ENCODE measurements at places on chromosomes 7 and 10.
A peak's percentile ranks its signal among the peaks of the same experiment; 100 is the strongest.

DNA sequence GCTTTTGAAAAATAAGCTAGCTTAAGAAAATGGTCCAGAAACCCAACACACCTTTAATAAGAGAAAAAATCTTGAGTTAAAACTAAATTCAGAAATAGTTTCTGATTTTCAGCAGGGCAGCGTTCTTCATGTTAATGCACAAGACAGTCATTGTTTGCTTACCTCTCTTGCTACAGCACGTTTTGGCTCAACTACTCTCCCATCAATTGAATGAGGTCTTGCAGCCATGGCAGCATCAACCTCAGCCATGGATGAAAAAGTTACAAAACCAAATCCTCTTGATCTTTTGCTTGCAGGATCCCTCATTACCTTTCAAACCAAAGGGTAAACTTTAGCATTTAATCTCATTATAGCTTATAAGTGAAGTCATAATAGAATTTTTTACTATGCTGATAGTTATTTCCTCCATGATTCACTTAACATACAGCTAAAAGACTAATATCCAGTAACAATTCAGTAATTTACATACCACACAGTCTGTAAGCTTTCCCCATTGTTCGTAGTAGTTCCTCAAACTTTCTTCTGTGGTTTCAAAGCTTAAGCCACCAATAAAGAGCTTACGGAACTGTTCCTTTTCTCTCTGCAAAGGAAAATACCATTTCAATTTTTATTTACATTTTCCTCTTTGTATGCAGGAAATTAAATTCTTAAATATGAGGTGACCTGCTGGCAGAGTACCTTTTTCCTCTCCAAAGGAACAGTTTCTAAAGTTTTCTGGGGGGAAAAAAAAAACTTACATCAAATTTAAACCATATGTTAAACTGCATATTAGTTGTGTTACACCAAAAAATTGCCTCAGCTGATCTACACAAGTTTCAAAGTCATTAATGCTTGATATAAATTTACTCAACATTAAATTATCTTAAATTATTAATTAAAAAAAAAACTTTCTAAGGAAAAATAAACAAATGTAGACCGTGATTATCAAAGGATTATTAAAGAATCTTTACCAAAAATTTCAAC lies 3.1 kb downstream of the HNRNPA2B1 start:
- DNase-seq, result no peak

DNA sequence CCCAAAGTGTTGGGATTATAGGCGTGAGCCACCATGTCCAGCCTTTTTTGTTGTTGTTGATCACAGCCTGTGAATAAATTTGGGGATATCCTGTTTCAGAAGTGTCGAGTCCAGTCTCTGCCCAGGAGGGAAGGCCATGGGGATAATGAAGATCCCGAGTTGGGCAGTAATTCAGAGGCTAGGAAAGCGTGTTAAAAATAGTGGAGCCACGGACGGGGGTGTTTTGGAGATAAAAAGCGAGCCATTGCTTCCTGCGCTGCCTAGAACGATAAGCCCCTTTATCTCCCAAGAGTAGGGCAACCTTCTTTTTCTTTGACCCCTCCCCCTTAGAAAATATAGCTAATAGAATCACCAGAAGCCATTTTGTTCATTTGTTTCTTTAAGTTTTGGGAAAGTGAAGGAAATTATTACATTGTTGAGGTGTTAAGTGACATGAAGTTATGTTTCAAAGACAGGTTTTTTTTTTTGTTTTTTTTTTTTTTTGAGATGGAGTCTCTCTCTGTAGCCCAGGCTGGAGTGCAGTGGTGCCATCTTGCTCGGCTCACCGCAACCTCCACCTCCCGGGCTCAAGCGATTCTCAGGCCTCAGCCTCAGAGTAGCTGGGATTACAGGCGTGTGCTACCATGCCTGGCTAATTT lies 43.3 kb downstream of the IL15RA start:
- DNase-seq, result no peak

GRCh38 chr10:34906067-34906965 lies 91.2 kb upstream of the PARD3 start:
- no peak for DNase-seq

DNA sequence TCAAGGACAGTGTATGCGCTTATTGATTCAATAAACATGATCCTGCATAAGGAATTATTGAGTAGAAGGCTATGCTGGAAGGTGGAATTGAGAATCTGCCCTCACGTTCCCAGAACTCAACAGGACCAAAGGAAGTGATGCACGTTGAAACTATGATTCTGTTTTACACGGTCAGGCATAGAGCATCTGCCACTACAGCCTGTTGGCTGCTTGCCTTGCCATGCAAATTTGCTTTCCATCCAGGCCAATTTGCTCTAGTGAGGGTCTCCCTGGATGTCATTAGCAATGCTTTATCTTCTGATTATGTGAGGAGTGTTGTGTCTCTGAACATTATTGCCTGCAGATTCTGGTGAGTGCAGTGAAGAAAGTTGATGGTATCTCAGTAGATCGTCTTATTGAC lies 132.9 kb downstream of the ADRA2A start:
- DNase-seq, result no peak

GRCh38 chr10:73591935-73592699 lies 975 bp upstream of the USP54 start:
- peak; percentile 84 for DNase-seq

GRCh38 chr10:82318534-82318933 lies 443.5 kb downstream of the NRG3 start:
- DNase-seq, result no peak

DNA sequence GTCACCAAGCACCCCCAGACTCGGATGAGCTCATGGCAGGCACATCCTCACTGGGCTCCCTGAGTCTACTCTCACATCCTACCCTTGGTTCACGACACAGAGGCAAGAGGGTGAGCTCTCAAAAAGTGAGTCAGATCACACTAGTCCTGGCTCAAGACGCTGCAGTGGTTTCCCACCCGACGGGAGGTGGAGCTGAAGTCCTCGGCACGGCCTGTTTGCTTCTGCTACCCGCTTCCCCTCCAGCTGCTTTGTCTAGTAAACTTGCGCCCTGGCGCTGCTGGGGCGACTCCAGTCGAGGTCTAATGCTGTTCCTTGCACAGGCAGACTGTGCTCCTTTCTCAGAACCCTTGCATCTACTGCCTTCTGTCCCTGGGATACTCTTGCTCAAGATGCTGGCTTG lies 13.5 kb upstream of the SFMBT2 start:
- DNase-seq, result no peak

GRCh38 chr10:15427843-15428414 lies 56.8 kb upstream of the FAM171A1 start:
- DNase-seq, result no peak

DNA sequence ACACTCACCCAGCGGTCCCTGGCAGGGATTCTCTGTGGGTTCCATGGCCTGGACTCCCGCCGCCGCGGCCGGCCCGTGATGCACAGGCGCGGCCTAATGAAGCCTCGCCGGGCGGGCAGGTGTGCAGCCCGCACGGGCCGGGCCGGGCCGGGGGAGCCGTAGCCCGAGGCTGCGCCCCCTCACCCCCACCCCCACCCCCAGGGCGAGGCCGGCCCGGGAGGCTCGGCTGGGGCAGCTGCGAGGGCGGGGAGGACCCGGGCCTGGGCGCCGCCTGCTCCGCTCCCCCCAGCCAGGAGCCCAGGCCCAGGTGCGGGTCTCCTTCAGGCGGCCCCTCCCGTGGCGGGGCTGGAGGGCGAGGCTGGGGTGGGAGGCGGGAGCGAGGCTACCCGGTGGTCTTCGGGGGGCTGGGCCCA lies at the start of gene NOBOX:
Gene NOBOX (minus strand): TSS at position 45 of the 413 bp plus-strand sequence.
- no peak for DNase-seq

DNA sequence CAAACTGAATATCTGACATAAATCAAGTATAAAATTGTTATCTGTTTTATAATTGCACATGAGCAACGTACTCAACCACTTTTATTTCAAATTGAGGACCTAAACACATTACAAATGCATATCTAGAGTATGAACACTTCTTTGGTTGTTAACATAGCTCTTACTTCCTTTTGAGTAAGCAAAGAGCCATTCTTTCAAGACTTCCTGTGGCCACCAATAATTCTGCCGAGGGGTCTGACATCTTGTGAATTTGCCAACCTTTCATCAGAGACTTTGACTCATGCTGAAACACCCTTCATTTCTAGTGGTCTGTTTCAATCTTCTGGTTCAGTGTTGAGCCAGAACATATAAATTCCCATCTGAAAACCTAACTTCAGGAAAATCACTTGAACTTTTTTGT lies 59.4 kb downstream of the CDK14 start:
- no peak for DNase-seq

GRCh38 chr7:149741629-149742028 lies 31.8 kb downstream of the ZNF467 start:
- no peak for DNase-seq

DNA sequence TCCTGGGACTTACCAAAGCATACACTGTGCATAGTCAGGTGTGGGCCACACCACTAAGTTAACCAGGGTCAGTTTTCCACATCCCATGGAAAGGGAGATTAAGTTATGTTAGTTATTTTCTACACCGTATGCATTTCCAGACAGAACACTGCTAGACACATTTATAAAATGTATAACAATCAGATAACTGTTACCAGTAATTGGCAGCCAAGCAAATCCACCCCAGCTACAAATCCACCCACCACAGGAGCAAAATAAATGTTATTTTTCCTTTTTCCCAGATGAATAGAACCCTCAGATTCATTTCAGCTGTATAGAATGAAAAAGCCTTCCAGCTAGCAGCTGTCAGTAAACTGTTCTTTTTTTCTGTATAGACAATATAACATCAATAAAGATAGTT lies 256.9 kb upstream of the FZD1 start:
- no peak for DNase-seq

DNA sequence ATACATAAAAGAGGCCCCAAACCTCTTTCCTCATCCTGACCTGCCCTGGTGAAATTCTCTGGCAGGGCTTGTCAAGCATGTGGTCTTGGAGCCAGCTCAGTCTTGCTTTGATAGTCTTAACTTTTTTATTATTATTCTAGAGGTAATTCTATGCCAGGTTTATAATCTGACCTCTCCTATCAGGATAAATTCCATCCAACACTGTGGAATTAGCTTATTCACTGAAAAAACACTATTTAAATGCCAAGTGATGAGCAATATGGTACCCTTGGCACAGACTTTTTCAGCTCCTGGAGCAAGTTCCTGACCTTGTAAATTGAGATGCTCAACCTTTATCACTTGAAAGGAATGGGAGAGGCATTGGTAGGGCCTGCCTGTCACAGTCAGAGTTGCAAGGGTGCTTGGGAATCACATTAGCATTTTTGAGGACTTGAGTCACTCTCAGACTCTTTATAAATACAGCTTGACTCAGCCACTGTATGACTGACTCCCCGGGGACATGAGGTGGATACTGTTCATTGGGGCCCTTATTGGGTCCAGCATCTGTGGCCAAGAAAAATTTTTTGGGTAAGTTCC lies at the start of gene CPA4:
Gene CPA4 (plus strand): TSS at position 480 of the 576 bp plus-strand sequence. CDS start 20 bp downstream, at position 500.
- DNase-seq, result no peak

DNA sequence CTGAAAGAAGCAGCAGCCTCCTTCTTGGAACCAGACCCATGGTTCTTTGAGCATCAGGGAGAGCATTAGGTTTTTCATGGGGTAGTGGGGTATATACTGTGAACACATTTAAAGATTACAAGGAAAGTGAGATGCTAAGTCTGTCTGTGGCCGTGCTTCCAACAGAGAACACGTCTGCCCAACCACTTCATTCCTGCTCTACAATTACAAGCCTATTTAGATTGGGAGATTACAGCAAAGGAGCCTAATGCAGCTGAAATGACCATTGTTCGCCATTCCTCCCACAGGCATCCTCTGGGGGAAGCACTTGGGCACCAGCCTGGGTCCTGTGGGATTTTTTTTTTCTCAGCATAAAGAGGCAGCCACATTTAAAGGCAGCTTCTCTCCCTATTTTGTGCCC lies 536.4 kb downstream of the XPNPEP1 start:
- no peak for DNase-seq

DNA sequence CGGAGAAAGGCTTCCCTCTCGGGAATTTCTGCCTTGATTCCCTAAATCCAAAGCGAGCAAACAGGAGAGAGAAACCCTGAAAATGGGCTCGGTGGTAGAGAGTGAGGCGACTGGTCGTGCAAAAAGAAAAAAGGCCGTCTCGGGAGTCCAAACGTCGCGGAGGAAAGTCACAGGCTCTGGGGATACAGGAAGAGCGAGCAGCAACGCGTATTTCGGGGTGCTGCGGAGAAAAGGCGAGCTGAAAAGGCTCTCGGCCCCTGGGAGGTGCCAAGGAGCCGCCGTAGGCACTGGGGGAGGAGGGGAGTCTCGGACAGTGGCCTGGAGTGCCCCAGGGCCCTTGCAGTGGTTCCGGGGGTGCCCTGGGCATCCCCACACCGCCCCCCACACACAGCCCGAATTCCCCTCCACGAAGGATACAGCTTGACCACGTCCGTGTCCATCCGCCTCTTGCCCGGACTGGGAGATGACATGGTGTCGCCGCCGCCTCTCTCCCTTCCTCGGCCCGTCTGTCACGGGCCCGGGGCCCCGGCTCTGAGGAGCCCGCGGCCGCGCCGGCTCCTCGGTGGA lies 591 bp downstream of the UBE2H start:
- DNase-seq, result no peak

DNA sequence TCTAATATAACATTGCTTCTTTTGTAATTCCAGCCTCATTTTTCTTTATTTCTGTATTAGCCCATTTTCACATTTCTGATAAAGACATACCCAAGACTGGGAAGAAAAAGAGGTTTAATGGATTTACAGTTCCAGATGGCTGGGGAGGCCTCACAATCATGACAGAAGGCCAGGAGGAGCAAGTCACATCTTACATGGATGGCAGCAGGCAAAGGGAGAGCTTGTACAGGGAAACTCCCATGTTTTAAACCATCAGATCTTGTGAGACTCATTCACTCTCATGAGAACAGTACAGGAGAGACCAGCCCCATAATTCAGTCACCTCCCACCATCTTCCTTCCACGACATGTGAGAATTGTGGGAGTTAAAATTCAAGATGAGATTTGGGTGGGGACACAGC lies 510.3 kb downstream of the CNTNAP2 start:
- DNase-seq, result no peak

GRCh38 chr10:95286707-95287106 lies 4.1 kb downstream of the PDLIM1 start:
- no peak for DNase-seq

- no peak for DNase-seq
Observed at GRCh38 chr10:71829171-71829570, 21.9 kb downstream of the PSAP start.

GRCh38 chr7:27697861-27698430 lies 35.3 kb upstream of the HIBADH start:
- DNase-seq, result no peak

GRCh38 chr7:87310790-87311419 lies 34.6 kb upstream of the CROT start:
- no peak for DNase-seq

DNA sequence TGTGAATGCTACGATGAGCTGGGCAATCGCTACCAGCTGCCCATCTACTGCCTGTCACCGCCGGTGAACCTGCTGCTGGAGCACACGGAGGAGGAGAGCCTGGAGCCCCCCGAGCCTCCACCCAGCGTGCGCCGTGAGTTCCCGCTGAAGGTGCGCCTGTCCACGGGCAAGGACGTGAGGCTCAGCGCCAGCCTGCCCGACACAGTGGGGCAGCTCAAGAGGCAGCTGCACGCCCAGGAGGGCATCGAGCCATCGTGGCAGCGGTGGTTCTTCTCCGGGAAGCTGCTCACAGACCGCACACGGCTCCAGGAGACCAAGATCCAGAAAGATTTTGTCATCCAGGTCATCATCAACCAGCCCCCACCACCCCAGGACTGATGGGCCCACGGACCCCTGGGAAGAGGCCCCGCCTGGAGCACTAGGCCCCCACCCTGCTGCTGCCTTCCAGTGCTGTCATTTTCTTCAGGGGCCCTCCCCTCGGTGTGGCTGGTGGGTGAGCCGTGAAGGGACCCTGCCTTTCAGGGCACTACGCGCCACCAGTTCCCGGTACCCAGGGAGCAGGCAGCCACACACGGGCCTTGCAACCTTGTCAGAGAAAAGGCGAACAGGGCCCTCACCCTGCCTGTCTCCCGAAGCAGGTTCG lies 2.3 kb upstream of the ANKRD2 start:
- DNase-seq, result no peak
